ENCODE measurements at places on chromosomes 1 and 21. TPM values are rescaled to one million over a fixed set of nuclear protein-coding genes. Genes with fewer than 3 reads are reported as not detected.

DNA sequence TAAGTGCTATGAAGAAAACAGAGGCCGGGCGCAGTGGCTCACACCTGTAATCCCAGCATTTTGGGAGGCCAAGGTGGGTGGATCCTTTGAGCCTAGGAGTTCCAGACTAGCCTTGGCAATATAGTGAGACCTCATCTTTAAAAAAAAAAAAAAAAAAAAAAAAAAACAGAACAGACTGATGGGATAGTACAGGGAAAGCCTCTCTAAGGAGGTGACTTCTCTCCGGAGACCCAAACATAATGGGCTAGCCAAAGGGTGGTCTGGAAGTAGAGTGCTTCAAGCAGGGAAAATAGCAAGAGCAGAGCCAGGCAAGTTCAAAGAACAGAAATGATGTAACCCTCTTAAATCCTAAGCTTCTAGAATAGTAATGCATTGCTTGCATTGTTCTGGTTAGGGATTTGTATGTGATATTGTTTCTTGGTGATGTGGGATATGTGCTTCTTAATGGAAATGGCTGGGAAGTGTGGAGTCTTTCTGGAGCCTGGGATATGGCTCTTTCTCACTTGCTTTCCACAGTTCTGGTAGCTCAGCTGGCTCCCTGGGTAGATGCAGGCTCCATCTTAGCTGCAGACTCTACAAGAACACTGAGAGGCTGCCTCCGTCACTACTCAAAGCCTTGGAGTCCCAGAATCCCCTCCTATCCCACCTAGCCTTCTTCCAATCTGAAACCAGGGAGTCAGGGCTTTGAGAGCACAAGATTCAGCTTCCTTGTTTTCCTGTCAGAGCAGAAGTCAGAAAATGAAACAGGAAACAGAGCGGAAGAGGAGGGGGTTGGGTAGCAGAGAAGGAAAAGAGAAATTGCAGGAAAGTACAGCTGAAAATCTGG lies 1.9 kb upstream of the PIGV start:
- H3K27me3 ChIP-seq, result no peaks in the 10 kb centered on the region
- H3K36me3 ChIP-seq, result peaks cover 5% of the 10 kb centered on the region
- no peak for DNase-seq
- H3K4me3 ChIP-seq, result 0 out of 2 replicates have a peak overlapping the region, but pooled peaks have one; percentile 22
- peaks cover 39% of the 10 kb centered on the region for H3K4me1 ChIP-seq

C1QC gene
- total RNA-seq, result 0.64 TPM

MTARC1 gene
- 0.72 TPM for total RNA-seq

GRCh38 chr21:15023776-15024175 lies 41.0 kb downstream of the NRIP1 start:
- no peaks in the 10 kb centered on the region for H3K4me1 ChIP-seq
- no peaks in the 10 kb centered on the region for H3K36me3 ChIP-seq
- DNase-seq, result no peak
- H3K27me3 ChIP-seq, result no peaks in the 10 kb centered on the region
- H3K27ac ChIP-seq, result no peak overlapping the region

- no peak overlapping the region for H3K4me3 ChIP-seq
- H3K27me3 ChIP-seq, result no peaks in the 10 kb centered on the region
- no peak overlapping the region for H3K27ac ChIP-seq
- H3K36me3 ChIP-seq, result no peaks in the 10 kb centered on the region
These were observed 17.2 kb upstream of the RLF start for GRCh38 chr1:40143891-40144575.

- no peaks in the 10 kb centered on the region for H3K4me1 ChIP-seq
- H3K27me3 ChIP-seq, result no peaks in the 10 kb centered on the region
- no peaks in the 10 kb centered on the region for H3K36me3 ChIP-seq
- H3K4me3 ChIP-seq, result no peak overlapping the region
These were observed 6.5 kb downstream of the ACTRT2 start for GRCh38 chr1:3027611-3028371.

DYNLT4 gene
- total RNA-seq, result 0.45 TPM
